ENCODE measurements at places on chromosomes 7 and 10.

GRCh38 chr10:74949843-74950765 is 123.7 kb downstream of the KAT6B start:
- DNase-seq = no peak

- no peak for DNase-seq
Measured at GRCh38 chr7:26592011-26592410, 272.4 kb downstream of the SKAP2 start.

DNA sequence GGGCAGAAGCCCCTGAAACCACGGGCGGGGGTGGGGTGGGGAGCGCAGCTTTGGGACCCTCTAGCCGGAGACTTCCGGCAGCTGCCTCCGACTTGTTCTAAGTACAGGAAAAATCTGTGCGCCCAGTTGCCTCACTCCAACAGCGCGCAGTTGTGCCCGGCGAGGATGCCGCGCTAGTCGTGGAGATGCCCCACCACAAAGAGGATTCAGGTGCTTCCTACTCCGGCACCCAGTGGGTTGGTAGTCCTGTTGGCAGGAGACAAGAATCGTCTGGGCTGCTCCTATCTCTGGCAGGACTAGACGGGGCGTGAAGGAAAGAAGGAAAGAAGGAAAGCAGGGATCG is 465 bp upstream of the NPY start:
- no peak for DNase-seq

- no peak for DNase-seq
Measured at GRCh38 chr10:52459097-52459496, 145.0 kb downstream of the DKK1 start.

DNA sequence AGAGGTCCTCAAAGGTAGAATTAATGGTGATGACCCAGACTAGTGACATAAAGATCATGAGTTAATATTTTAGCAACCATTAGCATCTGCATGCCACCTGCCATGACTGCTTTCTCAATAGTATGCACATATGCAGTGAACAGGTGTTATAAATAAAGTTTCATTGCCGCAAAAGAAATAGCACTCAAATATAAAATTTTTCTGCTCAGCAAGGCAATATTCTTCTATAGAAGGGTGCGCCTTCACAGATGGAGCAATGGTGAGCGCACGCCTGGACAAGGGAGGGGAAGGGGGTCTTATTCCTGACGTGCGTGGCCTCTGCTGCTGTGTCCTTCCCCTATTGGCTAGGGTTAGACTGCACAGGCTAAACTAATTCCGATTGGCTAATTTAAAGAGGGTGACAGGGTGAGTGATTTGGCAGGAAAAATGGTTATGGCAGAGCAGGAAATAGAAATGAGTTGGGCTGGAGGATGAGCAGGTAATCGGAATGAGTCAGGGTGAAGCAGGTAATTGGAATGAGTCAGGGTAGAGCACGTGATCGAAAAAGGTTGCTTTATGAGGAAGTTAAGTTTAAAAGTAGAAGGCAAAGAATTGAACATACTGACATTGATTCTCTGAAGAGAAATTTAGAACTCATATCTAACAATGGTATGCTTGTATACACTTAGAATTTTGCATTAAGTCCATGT is 24.7 kb upstream of the TRIM24 start:
- DNase-seq = no peak

GRCh38 chr7:16684935-16685334 is 39.0 kb downstream of the BZW2 start:
- DNase-seq = no peak

DNA sequence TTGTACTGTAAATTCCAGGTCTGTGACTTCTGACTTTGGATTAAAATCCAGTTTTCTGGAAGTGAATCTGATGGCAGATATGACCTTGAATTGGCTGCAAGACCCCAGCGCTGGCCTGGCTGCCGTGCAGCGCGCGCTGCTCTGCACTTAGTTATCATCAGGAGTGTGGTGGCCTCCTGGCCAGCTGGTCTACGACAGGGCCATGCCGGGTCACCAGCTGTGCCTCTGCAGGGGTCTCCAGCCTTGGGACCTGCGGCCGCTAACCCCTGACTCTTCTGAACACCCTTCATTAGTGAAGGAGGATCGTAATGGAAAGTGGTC is 190.7 kb upstream of the SH2B2 start:
- no peak for DNase-seq

GRCh38 chr7:116441534-116441933 is 58.0 kb upstream of the CAV2 start:
- no peak for DNase-seq

GRCh38 chr10:103620352-103620740 is 126.8 kb downstream of the NEURL1 start:
- no peak for DNase-seq

DNA sequence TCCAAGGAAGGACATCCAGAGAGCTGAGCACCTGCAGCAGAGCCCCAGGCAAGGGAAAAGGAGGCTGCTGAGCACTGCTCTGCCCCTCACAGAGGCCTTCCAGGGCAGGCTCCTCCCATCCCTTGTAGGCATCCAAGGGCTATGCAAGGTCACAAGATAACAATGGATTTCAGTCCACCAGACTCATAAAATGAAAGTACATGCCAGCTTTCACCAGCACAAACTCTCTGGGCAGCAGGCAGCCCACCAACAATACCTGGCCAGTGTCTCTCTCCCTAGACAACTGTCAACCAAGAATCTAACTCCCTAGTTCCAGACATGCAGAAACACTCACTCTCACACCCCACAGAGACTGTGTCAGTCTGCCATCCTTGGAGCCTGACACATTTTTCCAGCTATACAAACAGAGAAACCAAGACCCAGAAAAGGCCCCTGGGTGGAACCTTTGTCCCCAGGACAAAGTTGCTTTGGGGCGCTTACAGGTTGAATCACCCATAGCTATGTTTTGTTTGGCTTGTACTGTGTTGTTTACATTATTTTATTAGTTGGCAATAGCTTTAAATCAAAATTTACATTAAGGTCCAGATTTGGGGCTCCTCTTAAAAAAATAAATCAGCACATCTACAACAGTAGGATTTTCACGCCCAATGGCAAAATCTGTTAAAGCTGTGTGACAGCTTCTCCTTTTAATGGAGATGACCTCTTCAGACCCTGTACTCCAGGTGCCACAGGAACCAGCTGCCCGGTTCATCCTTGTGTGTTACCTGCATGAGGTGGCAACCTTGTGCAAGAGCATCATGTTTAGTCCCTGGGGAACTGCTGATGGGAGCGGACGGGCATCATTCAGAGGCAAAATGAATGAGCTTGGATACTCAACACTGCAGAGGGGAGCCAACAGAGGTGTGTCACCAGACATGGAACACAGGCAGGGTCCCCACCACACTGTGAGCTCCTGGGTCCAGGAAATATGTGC is 5.2 kb downstream of the GRID1 start:
- DNase-seq = no peak

DNA sequence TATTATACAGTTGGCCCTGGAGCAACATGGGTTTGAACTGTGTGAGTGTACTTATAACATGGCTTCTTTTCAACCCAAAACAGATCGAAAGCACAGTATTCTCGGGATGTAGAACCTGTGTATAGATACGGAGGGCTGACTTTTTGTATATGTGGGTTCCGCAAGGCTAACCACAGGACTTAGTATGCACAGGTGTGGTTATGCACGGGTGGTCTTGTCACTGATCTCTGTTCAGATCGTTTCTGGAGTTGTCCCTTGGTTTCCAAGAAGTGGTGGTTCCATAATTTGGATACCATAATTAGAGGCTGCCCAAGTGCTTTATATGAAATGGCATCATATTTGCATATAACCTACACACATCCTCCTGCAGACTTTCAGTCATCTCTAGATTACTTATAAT is 10.9 kb upstream of the BHLHA15 start:
- no peak for DNase-seq

- peak; percentile 4 for DNase-seq
Measured at GRCh38 chr7:124688991-124689390, 76.6 kb downstream of the GPR37 start.

DNA sequence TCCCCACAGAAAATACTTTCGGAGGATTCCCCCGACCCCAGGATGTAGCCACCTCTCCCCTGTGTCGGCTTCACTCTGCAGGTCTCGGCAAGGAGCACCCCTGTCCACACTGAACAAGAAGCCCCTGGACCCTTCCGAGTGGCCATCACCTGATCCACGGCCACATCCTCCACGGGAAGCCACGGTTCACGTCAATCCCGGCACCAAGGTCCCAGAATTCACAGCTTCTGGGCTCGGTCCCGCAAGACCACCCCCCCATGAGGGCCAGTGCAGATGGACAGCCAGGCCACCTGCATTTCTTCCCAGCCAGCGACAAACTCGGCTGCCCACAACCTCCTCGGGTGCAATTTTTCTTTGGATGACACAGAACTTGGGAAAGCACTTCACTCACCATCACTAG is 199.6 kb downstream of the PTPRN2 start:
- no peak for DNase-seq

DNA sequence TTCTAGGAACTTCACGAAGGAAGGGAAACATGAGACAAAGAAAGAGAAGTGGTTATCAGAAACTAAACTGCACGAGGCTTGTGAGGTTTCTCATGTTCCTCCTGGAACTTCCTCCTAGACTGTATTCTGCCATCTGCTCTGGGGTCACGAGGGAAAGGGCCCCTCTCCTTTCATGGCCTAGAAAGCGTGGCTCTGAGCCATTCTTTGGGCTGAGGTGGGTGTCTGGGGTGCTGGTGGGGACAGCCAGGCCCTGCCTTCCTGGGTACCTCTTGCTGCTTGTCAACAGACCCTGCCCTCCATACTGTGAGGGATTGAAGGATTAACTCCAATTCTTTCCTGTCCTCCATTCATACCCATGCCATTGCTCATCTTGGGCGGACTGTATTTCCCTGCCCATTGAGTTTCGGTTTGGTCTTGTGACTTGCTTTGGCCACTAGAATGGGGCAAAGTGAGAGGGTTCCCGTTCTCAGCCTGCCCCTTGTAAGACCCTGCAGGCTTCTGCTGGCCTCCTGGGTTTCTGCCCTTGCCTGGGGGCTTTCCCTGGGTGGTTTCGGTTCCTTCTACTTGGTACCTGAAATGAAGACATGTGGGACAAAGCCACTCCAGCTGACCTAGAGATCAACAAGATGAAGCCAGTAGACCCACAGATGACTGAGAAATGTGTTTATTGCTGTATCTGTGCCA is 14.9 kb upstream of the GIMAP8 start:
- DNase-seq = no peak

DNA sequence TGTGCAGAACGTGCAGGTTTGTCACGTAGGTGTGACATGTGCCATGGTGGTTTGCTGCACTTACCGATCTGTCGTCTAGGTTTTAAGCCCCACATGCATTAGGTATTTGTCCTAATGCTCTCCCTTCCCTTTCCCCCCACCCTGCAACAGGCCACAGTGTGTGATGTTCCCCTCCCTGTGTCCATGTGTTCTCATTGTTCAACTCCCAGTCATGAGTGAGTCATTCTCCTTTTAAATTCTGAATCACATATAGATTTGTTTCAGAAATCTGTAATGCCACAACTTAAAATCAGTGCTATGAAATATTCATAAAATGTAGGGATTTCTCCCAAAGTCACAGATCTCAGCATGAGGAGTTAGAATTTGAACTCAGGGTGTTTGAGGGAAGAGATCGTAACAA is 552.5 kb upstream of the MBL2 start:
- DNase-seq = no peak

DNA sequence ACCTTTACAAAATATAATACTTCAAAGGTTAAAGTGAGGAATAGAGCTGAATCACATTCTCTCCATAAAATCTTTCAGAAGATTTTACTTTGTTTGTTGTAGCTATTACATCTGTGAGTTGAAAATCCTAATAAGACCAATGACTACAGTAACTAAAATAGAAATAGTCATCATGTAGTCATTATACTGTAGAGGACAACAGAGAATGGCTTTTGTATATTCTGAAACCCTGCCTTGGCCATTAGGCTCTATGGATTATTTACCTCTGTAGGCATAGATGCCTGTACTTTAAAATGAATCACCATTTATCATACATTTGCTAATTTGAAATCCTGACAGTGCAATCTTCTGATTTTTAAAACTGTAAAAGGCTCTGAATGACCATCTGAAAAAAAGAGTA is 923.0 kb downstream of the REEP3 start:
- no peak for DNase-seq

DNA sequence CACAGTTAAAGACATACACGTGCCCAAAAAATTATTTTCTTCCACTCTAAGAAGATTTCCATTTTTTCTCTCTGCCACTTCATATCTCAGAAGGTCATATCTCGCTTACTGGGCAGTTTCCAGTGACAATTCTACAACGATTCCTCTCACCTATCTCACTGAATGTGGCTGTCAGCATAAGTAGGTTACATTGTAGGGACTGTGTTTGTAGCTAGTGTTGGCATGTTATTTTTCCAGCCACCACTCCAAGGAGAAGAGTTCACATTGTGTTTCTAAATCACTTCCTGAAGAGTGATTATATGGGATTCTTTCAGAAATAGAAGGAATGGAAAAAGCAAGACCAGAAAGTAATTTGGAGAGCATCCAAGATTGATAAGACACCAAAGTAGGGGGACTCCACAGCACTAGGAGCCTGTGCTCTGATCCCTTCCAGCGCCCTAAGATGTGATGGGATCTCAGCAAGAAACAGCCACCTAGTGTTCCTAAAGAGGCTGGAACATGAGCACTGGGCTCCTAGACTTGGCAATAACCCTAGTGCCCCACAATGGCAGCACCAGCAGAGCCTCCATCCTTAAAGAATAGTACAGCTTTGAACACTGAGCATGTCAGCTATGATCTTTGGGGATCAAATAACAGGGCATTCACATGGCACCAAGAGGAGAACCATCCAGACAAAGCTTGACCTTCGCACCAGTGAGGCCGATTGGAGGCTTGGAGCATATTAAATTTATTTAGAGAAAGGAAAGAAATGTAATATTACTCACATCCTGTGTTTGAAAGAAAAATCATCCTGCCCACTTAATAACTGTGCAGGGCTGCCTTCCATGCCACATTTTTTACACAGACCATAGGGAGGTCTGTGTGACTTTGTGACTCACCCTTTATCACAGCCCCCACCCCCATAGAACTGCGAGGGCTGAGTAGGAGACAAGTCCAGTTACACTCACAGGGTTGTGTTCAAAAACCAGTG is 51.8 kb downstream of the CAV1 start:
- peak; percentile 40 for DNase-seq

GRCh38 chr10:119634219-119634544 is 17.0 kb upstream of the BAG3 start:
- no peak for DNase-seq

- no peak for DNase-seq
Measured at GRCh38 chr7:31850601-31851000, 163.6 kb downstream of the PPP1R17 start.

DNA sequence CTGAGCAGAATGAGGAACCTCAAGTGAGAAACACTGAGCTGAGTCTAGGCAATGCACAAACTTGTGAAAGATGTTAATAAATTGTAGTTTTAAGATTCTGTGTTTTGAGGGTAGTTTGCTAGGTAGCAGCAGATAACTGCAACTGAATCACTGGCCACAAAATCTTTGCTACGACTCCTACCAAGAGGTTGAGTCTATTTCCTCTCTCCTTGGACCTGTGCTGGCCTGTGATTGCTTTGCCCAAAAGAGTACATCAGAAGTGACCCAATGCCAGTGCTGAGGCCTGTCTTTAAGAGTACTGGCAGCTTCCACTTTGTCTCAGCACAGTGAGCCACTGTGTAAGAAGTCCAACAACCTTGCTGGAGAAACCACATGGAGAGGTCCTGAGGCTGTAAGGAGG is 11.9 kb upstream of the TSPAN13 start:
- no peak for DNase-seq

GRCh38 chr10:19767876-19768275 is 48.4 kb upstream of the PLXDC2 start:
- DNase-seq = no peak
